Stimulated activated CD8-positive, alpha-beta memory T cell treated with anti-CD3 and anti-CD28 coated beads, Interleukin-7, amount 100 ng/mL, for 24 hours (primary cell): ENCODE measurements at places on chromosomes 7 and 10.

- no peak for DNase-seq
These were observed 994 bp upstream of the CYP51A1 start for GRCh38 chr7:92135052-92135889.

GRCh38 chr7:105796365-105796764 is 80.0 kb downstream of the ATXN7L1 start:
- DNase-seq: no peak

- DNase-seq: no peak
These were observed 37.6 kb downstream of the GET4 start for GRCh38 chr7:913736-914520.

GRCh38 chr7:137694405-137694804 is 152.4 kb downstream of the DGKI start:
- no peak for DNase-seq

GRCh38 chr10:15169555-15170401 is 1.3 kb upstream of the NMT2 start:
- no peak for DNase-seq

- DNase-seq: no peak
These were observed 267.3 kb downstream of the PTPRN2 start for GRCh38 chr7:158320328-158320727.

DNA sequence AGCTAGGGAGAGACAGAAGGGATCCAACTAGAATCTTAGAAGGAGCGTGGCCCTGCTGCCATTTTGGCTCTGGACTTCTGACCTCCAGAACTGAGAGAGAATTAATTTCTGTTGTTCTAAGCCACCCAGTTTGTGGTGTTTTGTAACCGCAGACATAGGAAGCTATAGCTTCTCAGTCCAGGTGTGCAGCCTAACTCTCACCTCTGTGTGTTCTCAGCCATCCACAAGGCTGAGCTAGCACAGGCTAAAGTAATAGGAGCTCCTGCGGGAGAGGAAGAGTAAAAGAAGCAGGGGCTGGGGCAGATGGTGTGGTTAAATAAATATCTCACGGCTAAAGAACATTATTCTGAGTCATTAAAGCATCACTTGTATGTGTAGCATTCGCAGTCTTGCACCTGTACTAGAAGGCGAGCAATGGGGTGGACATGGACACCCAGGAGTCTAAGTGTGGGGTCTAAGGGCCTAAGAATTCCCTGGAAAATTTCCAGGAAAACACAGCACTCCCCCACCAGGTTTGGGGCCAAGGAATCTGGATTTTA is 94.1 kb downstream of the AOAH start:
- DNase-seq: no peak

DNA sequence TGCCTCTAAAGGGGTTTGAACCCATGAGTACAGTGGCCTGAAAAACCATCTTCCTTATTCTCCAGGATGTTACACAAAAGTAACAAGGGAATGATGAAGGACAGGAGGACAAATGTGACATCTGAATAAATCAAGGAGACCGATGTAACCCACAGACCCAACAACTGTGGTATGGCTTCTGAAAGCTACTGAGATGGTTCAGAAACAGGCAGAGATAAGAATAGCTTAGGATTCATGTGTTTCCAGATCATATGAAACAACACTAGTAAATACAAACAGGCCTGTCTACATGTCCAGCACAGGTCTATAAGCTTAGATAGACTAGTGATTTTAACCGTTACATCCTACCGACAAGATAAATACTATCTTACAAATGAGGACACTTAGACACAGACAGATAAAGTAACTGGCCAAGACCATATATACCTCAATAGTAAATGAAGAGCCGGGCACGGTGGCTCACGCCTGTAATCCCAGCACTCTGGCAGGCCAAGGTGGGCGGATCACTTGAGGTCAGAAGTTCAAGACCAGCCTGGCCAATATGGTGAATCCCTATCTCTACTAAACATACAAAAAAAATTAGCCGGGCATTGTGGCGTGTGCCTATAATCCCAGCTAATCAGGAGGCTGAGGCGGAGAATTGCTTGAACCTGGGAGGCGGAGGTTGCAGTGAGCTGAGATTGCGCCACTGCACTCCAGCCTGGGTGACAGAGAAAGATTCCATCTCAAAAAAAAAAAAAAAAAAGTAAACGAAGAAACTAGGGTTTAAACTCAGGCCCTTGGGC is 88.7 kb downstream of the SORBS1 start:
- DNase-seq: no peak

GRCh38 chr10:28054228-28054860 is 55.5 kb upstream of the ODAD2 start:
- DNase-seq: no peak

GRCh38 chr7:26619348-26619984 is 244.9 kb downstream of the SKAP2 start:
- no peak for DNase-seq

DNA sequence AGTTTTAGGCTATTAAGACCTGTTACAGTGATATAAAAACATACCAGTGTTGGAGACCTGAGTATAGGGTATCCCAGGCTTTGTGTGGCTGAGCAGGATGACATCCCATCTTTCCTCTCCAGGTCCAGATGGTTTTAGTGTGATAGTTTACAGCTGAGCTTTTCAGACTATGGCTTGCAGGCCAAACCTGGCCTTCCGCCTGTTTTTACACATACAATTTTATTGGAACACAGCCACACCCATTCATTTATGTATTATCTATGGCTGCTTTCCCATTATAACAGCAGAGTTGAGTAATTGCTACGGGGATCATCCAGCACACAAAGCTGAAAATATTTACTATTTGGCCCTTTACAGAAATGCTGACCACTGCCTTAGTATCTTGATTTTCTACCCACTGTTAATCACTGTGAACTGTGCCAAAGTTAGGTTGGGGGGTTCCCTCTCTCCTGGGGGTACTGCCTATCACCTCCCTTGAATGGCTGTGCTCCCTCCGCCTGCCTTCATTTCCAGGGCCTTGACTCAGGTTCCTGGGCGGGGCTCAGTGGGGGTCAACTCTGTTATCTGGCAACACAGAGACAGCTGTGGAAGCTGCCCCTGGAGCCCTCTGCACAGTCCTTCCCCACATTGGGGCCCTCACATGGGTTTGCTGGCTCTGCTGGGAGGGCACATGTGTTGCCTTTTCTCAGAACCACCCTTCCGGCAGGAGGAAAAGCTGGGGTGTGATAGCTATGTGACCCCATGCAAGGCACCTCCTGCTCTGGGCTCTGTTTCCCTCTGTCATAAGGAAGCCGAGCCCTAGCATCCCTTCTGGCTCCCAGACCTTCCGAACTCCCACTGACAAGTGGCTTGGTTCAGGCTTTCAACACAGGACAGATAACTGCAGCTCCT is 40.3 kb upstream of the SH2D4B start:
- no peak for DNase-seq

GRCh38 chr7:51326656-51327286 is 10.2 kb upstream of the COBL start:
- DNase-seq: no peak

DNA sequence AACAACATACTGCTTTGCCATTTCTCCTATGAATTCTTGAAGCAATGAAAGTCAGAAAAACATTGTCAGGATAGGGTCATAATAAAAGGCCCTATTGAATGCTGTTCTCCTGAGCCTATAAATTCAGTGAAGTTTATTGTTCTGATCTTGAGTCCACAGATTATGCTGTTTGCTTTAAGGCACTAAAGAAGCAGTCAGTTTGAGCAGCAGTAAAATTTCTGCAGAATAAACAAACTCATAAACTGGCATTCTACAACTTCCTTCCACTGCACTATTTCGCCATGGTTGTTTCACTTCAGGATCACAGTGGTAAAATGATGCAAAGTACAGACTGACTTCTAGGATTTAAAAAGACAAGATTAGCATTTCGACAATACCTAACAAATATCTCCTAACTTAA is 503.2 kb downstream of the SH2D4B start:
- no peak for DNase-seq

DNA sequence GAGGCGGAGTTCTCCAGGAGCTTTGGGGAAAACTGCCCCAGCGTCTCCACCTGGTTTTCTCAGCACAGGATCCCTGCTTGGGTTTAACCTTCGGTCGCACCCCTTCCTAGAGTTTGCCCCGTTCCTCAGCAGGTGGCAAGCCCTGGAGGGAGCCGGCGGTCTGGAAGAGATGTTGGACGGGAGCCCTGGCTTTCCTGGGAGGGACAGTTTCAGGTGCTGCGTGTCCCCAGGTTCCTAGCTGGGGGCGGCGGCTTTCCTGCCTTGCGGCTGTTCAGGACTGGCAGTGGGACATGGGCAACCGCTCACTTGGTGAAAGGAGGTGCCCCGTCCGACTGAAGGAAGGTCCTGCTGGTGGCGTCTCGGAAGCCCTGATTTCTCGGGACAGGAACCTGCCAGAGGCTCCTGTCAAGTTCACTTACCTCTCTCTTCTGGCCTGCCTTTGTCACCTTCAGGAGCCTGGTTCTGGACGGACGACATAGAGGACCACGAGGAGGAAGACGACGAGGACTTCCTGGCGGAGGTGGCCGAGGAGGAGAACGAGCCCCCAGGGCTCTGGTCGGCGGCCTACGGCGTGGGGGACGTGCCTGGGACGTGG is 14.8 kb downstream of the ZNF316 start:
- DNase-seq: no peak

DNA sequence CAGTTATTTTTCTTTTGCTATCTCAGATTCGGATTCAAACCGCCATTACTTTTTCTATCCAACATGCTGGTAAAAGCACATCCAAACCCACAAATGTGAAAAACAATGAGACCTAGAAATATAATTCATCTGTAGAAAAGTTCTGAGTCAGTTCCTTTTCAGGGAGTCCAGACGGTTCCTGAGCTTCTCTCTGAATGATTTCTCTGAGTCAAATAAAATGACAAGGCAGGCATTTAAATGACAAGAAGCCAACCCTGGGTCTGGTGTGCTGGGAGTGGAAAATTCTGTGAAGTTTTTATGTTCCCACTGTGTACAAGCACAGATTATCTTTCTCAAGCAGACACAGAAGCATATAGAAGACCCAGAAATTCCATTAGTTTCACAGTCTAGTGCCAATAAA is 96.3 kb upstream of the ANKRD1 start:
- no peak for DNase-seq

DNA sequence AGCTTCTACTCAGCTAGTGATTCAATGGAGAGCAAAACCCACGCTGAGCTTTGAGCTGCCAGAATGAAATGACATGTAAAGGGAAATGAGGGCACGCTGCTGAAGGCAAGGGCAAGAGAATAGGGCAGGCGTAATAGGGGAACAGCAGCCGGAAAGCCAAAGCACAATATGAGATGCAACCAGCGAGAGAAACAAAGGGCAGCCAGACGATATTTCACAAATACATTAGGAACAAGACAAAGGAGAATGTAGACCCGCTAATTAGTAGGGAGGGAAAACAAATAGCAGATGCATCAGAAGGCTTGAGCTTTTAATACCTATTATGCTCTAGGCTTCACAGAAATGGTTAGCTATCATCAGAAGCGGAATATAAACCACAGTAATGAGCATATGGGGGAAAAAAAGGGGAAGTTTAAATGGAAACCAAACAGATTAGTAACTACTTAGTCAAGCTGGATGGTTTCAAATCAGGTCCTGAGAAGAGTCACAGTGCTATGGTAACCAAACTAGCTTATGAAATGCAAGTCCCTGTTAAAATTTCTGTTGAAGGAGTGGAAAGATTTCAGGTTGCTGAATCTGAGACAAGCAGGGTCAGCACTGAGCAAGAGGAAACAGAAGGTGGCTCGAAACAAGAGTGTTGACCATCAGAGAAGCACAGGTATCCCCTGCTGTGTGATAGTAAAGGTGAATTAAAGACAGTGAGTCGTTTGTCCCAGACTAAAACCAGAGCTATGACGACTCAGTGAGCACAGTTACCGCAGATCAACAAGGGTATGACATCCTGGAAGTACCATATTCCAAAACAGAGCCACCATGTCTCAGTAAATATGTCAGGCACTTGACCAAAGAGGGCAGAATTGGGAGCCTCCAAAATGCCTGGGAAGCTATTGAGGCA is 496.9 kb upstream of the CELF2 start:
- DNase-seq: no peak

- DNase-seq: no peak
These were observed 37.1 kb downstream of the ATXN7L1 start for GRCh38 chr7:105839266-105839665.

DNA sequence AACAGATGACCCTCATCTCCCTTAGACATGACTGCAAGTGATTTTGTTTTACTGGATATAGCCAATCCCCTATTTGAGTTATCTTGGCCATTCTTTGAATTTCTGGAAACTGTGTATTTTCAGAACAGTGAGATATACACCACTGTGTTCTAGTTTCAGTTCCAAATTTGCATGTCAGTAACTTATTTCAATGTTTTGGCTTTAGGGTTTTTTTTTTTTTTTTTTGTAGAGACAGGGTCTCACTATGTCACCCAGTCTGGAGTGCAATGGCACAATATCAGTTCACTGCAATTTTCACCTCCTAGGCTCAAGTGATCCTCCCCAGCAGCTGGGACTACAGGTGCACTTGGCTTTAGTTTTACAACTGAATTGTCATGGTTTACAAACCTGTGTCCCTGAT is 67.2 kb downstream of the ATAD1 start:
- DNase-seq: no peak

DNA sequence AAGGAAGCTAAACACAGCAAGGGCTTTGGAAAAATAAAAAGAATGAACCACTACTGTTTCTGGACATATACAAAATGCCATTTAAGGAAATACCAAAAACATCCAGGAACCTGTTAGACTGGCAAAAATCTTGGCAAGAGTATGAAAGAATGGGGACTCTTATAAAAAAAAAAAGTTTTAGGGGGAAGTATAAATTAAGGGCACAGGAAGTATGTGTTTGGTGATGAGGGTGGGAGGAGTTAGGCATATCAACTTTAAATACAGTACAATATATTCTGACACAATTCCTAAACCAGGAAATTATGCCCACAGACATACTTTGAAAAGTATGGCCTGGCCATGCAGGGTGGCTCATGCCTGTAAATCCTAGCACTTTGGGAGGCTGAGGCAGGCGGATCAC is 74.2 kb downstream of the WAPL start:
- no peak for DNase-seq

DNA sequence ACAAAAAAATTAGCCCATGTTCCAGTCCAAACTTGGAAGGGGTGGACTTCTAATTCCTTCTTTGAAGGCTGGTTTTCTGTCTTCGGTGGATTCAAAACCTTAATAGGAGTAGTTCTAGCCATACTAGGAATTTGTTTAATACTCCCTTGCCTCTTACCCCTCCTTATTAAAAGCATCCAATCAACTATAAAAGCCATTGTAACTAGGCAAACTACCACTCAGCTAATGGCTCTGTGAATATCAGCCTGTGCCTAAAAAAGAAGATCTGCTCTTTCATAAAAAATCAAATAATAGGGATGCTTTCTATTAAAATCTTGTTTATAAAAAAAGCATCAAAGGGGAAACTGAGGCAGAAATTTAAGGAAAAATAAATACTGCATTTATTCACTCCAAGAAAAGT is 4.1 kb upstream of the ADCK2 start:
- DNase-seq: no peak

DNA sequence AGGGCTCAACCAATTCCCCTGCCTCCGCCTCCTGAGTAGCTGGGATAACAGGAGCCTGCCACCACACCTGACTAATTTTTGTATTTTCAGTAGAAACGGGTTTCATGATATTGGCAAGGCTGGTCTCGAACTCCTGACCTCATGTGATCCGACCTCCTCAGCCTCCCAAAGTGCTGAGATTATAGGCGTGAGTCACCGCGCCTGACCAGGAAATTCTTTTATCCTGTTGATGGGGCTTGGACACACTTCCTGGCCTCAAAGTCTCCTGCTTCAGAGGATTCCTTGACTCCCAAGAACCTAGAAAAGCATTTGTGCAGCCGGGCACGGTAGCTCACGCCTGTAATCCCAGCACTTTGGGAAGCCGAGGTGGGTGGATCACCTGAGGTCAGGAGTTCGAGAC is 16.2 kb downstream of the ZNF425 start:
- DNase-seq: no peak

GRCh38 chr10:21954132-21954531 is 49.4 kb downstream of the DNAJC1 start:
- no peak for DNase-seq

- no peak for DNase-seq
These were observed 121.6 kb upstream of the ZNF92 start for GRCh38 chr7:65251851-65252620.
